M059J (cell line): ENCODE measurements at places on chromosomes 13 and 19. TPM values are rescaled to one million over a fixed set of nuclear protein-coding genes. Genes with fewer than 3 reads are reported as not detected.

DNA sequence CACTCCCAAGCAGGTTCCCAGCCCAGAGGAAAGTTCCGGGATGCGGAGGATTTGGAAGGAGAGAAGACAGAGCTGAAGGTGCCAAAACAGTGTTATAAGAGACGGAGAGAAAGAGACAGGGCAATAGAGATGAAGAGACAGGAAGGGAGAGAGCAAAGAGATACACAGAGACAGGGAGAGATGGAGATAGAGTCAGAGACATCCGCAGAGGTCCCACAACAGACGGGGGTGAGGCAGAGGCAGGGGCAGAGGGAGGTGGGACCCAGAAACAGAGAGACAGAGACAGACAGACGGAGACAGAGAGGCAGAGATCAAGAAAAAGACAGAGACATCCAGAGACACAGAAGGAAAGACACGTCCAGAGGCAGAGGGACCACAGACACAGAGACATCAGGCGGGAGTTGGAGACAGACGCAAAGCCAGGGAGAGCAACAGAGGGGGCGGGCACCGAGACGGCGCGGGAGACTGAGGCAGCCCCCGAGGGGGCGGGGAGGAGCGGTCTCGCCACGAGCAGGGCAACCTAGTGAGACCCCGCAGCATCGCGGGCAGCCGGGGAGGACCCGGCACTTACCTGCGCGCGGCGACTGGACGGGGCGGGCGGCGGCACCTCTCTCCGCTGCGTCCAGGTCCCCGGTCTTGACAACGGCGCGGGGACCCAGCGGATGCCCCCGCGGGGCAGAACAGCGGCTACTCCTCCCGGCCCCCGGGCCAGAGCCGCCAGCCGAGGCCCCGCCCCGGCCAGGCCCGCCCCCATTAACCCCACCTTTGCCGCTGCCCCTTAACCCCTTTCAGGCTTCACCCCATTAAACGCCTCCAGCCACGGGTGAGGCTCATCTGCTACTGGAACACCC lies at the start of gene GPR4:
TSS of gene GPR4 (minus strand) at position 689 of the 851 bp plus-strand sequence. CDS start 10,346 bp downstream, outside the sequence.
- DNase-seq, result no peak

- no peak for DNase-seq
These were observed 2353.0 kb downstream of the PCDH9 start for GRCh38 chr13:64877176-64877575.

DNA sequence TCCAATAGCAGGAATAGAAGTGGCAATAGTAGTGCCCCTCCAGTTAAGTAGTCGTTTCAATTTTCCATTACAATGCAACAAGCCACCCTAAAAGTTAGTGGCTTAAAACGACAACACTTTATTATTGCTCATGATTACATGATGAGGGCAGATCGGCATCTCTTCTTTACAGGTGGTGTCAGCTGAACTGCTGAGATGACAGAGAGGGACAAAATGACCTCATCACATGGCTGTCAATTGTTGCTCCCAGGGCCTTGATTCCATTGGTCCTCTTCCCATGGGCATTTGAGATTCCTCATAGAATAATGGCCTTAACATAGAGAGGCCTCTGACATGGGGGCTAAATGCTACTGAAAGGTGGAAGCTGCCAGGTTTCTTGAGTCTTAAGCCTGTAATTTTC lies 679.8 kb upstream of the KLHL1 start:
- DNase-seq, result no peak

GRCh38 chr19:42201489-42202289 lies 15.8 kb downstream of the DEDD2 start:
- DNase-seq, result no peak

DNA sequence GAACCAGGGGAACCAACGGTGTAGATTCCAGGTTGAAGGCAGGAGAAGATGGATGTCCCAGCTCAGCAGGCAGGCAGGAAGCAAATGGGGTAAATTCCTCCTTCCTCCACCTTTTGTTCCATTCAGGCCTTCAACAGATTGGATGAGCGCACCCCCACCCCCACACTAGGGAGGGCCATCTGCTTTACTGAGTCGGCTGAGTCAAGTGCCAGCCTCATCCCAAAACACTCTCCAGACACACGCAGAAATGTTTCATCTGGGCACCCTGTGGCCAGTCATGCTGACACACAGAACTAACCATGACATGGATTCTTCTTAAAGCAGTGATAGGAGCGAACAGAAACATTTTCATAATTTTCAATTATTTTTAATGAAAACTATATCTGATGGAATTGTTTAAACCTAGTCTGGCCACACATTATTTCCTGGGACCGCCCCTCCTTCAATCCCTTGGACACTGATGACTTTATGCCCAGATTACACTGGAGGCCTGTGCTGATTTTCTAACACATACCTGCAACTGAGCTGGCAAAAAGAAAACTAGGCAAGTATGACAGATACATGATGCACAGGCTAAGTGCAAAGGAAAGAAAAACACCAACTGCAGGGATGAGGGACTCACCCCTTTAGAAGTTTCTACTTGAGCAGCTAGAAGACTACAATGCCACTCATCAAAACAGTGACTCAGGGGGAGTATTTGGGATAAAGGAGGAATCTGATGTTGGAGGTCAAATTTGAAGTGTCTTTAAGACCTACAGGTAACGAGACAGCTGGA lies 154.2 kb downstream of the TNFRSF19 start:
- peak; percentile 18 for DNase-seq

- DNase-seq, result no peak
These were observed 105.0 kb downstream of the SPRY2 start for GRCh38 chr13:80235967-80236302.

DNA sequence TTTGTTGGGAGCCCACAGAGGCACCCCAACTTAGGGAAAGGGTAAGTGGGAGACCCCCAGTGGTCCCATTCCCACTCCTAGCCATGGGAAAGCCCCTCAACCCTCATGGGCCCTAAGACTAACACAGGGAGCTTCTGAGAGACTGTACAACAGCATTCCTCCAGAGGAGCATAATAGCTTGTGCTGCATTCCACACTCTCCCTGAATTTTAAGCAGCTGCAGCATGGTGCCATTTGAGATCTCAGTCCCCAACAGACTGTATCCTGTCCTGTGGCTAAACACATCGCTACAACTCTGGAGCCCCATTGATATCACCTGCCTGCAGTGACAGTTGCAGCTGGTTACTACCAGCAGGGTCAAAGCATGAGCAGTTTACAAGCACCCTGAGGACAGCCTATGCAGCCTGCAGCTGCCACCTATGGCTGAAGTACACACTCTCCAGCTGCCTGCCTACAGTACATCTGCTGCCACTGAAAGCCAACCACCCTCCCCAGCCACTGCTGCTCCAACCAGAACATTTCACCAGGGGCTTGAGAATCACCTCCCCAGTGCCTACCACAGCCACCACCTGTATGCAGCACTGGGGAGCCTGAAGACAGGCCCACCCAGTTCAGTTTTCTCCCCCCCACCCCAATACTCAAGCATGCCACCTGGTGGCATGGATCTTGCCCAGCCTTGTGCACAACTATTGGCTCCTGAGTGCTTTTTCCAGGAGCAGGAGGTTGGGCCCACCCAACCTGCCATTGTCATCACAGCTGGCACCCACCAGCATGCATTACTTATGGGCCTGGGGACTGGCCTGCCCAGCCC lies 557.3 kb downstream of the GPC5 start:
- no peak for DNase-seq

DNA sequence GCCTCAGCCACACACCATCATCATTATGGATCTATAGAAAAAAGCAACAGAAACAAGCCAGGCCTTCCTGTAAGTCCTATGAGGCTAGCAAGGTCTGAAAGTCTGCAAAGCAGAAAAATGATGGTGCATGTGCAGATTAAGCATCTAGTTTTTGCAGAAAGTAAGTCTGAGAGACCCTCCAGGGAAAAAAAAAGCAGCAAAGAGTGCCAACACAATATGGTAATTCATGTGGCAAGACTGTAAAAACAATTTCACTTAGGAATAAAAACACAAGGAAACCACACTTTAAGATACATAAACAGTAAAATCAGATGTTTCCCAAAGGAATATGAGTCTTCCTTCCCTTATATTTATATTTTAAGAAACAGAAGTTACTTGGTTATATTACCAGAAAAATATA lies 112.3 kb upstream of the FBXL3 start:
- no peak for DNase-seq

DNA sequence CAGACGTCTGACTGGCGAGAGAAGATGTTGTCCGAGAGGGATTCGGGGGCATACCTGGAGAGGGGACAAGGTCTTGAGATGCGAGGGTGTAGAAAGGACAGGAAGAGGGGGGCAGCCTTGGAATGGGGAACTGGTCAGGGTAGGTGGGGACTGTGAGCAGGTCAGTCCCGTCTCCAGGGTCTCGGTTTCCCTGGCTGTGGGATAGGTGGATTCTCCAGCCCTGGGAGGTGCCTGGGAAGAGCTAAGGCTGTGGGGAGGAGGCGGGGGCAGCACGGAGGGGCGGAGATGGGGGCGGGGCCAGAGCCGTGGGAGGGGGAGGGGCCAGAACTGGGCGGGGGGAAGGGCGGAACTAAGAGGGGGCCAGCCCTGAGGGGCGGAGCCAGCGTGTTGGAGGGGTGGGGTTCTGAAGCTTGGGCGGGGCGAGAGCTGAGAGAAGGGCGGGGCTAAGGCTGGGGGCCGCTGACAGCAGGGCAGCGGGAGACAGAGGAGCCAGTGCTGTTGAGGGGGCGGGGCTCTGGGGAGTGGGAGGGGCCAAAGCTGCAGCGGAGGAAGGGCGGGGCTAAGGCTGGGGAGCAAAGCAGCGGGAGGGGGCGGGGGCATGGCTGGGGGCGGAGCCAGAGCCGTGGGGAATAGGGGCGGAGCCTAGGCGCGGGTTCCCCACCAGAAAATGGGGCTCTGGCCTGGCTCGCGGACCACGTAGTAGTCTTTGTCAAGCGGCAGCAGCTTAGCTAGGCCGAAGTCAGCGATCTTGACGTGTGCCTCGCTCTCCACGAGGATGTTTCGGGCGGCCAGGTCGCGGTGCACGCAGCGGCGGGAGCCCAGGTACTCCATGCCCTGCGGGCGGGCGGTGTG lies 9.5 kb upstream of the INSL3 start:
- DNase-seq, result peak; percentile 78

GRCh38 chr19:38250428-38250820 lies 5.8 kb downstream of the PPP1R14A start:
- DNase-seq, result no peak

- peak; percentile 72 for DNase-seq
These were observed 21.9 kb upstream of the CPB2 start for GRCh38 chr13:46126552-46127357.

The NCCRP1 gene
- total RNA-seq, result not detected in 2 replicates

The LGI4 gene
- total RNA-seq, result not detected in 2 replicates

The ZNF677 gene
- 6.4 and 7.7 TPM in 2 replicates for total RNA-seq

The CACNA1A gene
- 3.2 and 8.5 TPM in 2 replicates for total RNA-seq

The IFNL1 gene
- 1.3 TPM in 1 of 2 replicates, not detected in the other for total RNA-seq

The FCER2 gene
- not detected in 2 replicates for total RNA-seq

The TTC9B gene
- total RNA-seq, result not detected in 2 replicates

The FUT3 gene
- total RNA-seq, result not detected in 2 replicates

The TSSK6 gene
- 0.07 and 2.1 TPM in 2 replicates for total RNA-seq

The CFD gene
- total RNA-seq, result 0.52 and 0.89 TPM in 2 replicates

The PEG3 gene
- total RNA-seq, result 1.5 and 1.9 TPM in 2 replicates
